Thyroid gland (tissue), 4 donors: ENCODE measurements at places on chromosomes 12 and 14. TPM values are rescaled to one million over a fixed set of nuclear protein-coding genes. Genes with fewer than 3 reads are reported as not detected.

The ARMH4 gene
- total RNA-seq, result 7.5 TPM

- H3K36me3 ChIP-seq, result no peaks in the 10 kb centered on the region
- H3K4me3 ChIP-seq, result no peak overlapping the region
- no peaks in the 10 kb centered on the region for H3K27me3 ChIP-seq
- no peaks in the 10 kb centered on the region for H3K4me1 ChIP-seq
- no peak overlapping the region for H3K27ac ChIP-seq
- DNase-seq, result no peak
Observed at GRCh38 chr14:47191700-47192099, 483.7 kb downstream of the MDGA2 start.

DNA sequence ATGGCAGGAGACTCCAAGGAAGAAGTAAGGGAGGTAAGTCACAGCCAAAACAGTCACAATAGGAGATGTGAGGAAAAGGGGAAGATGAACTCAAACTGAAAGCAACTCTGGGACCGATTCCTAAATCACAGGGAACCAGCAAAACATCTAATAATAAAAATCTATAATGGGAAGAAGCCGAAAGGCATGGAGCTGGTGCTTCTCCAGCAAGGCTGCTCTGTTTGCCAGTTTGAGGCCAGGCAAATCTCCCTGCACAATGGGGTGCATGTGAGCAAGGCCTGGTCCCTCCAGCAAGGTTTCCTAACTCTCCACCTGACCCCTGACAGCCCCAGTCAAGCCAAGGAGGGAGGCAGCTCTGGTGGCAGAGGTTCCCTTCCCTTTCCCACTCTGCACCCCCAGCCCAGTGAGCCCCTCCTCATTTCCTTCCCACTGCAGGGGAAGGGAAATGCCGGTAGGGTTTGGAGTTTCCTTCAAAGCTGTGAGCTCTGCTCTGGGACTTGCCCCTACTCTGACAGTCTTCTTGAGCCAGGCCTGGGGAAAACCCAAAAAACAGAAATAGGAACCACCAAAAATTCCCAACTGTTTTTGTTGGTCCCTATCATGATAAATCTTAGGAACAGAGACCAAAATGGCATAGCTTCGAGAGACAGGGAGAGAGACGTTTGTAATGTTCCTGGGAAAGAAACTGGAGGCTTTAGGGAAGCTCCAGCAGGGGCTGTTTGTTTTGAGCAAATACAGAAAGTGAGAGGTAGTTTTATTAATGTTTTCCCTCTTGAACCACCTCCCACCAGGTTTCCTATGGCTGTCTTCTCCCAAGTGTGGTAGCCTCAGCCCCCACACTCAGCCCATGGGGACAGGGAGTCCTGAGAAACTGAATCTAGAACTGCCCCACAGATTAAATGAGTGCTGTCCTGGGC, 34.6 kb downstream of the FMNL3 start:
- no peaks in the 10 kb centered on the region for H3K27me3 ChIP-seq
- DNase-seq, result no peak
- peak overlapping the region; percentile 96 for H3K27ac ChIP-seq
- no peaks in the 10 kb centered on the region for H3K36me3 ChIP-seq
- peaks cover 61% of the 10 kb centered on the region for H3K4me1 ChIP-seq

DNA sequence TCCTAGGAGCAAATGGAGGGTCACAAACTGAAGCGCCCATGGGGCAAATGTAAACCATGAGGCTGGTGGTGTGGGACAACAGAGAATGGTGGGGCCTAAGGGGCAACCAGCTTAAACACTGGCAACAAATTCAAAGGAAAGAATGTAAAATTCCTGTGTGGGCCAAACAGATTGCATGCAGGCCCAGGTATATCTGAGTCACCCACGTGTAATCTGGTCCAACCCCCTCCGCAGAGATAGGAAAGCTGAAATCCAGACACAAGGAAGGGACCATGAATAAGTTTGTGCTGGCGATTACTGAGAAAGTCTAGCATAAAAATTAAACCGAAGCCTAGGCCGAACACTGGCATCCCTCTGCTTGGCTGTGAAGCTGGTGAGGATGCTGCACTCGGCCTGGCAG, 71.6 kb downstream of the ITPK1 start:
- H3K4me3 ChIP-seq, result no peak overlapping the region
- H3K4me1 ChIP-seq, result peaks cover 95% of the 10 kb centered on the region
- H3K27ac ChIP-seq, result peak overlapping the region; percentile 90
